ENCODE measurements at places on chromosomes 5 and 9.
A peak's percentile ranks its signal among the peaks of the same experiment; 100 is the strongest.

- DNase-seq, result no peak
These were observed 39.2 kb downstream of the RCL1 start for GRCh38 chr9:4831944-4832343.

GRCh38 chr9:131337131-131337848 lies 47.8 kb downstream of the PLPP7 start:
- DNase-seq, result no peak

DNA sequence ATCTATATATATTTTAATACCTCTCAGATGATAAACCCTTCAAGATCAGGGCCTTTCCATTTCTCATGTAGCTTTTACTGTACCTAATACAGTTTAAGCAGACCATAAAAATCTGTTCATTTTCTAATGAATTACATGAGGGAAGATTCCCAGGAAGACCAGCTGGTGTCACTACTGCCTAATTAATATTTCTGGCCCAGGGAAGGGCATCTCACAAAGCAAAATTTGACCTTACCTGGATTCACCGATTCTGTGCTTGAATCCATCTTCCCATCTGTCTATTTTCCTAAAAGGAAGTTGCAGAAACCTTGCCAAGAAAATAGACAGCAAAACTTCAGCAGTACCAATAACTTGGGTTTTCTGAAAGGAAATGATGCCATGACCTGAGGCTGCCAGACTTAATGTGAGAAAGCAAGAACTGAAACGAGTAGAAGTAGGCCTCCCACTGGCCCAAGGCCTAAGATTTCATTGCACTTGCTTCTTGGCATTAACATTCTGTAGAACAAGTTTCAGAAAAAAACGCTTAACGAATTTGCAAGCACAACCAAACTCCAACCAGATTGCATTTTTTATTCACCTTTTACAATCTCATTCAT lies 83.0 kb upstream of the GLIS3 start:
- DNase-seq, result peak; percentile 18

DNA sequence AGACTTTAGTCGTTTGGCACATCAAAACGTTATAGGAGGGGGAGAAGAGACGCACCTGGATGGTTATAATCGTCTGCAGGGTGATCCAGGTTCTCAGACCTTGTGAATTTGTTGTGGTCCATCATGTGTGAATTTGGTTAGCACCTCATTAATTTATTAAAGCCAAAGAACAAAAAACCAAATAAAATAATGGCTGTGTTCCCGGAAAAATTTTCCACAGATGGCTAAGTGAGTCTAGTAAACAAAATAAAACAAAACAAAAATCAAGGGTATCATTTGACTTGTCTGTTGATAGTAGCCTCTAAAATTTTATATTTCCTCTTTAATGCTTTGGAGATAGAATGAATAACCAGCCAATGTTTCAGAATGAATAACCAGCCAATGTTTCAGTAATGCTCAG lies 119.7 kb downstream of the ACTBL2 start:
- no peak for DNase-seq

DNA sequence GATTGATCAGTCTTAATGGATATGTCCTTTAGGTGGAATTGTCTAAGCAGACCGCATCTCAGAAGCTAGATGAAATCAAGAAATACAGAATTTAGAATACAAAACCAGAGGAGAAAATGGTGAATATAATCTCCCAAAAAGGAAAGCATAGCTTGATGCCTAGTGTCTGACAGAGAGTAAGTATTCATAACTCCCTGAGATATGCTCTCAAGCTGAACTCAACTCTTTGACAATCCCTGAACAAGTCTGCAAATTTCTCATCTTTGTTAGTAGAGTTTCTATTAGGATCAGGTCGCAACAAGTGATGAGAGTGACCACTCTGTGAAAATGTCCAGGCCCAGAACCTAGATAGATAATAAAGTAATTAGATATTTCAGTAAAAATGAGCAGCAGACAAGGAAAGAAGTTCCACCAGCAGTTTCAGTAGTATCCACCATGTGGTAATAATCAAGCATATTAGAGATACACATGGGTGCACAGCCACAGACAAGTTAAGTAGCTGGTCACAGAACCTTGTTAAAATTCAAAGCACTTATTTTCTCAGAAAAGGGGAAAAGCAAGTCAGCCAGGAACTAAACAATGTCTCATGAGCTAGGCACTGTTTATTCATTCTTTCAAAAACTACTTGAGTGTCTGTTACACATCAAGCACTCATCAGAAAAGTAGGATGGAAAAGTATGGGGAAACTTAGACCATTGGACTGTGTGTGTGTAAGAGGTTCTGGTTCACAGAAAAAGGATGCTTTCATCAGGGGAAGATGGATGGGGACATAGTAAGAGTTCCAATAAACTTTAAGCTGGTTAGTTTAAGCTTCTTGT lies 481.5 kb upstream of the TUSC1 start:
- DNase-seq, result no peak

GRCh38 chr9:4886698-4887097 lies 94.0 kb downstream of the RCL1 start:
- DNase-seq, result no peak

Data from endothelial cell (in vitro differentiated cells).